ENCODE measurements at places on chromosomes 6 and 20.
A peak's percentile ranks its signal among the peaks of the same experiment; 100 is the strongest.

GRCh38 chr6:17347012-17347411 is 46.4 kb upstream of the CAP2 start:
- DNase-seq = no peak

GRCh38 chr20:24701027-24701426 is 231.6 kb downstream of the SYNDIG1 start:
- DNase-seq = no peak

GRCh38 chr6:2376429-2377355 is 131.3 kb upstream of the GMDS start:
- DNase-seq = peak; percentile 91

GRCh38 chr6:162951164-162951743 is 223.5 kb downstream of the PACRG start:
- DNase-seq = no peak

GRCh38 chr20:10927936-10928840 is 254.4 kb upstream of the JAG1 start:
- no peak for DNase-seq

DNA sequence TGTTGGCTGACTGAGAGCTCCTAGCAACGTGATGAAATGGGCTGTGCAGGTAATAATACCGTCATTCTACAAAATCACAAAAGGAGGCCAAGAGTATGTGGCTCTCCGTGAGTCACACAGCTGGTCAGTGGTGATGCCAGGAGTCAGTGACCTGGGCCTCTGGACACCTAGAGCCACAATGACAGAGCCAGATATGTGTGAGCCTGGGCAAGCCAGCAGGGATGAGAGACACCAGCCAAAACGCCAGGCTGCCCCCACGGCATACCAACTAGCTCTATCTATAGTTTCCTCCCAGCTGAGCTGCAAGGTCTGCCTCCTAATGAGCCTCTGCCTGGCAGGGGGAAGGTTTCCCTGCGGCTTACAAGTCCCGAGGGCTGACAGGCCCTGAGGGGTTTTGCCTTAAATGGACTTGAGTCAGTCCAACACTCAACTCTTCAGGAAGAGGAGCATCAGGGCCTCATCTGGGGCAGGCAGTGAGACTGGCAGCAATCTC is 70.0 kb downstream of the CPNE5 start:
- DNase-seq = no peak

- DNase-seq = no peak
Observed at GRCh38 chr6:89291256-89291819, 23.8 kb downstream of the GABRR2 start.

DNA sequence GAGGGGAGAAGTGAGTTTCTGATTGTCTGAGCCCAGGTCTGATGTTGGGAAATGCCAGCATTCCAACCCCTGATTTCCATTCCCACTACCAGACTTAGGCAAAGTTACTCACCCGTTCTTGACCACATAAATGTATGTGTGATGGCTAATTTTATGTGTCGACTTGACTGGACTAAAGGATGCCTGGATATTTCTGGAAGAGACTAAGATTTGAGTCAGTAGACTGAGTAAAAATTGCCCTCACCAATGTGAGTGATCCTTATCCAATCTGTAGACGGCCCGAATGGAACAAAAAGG is 95.8 kb upstream of the TAB2 start:
- peak; percentile 58 for DNase-seq

- DNase-seq = no peak
Observed at GRCh38 chr6:116307001-116307400, 27.3 kb upstream of the TSPYL1 start.

GRCh38 chr20:39129523-39129922 is 167.4 kb downstream of the DHX35 start:
- no peak for DNase-seq

DNA sequence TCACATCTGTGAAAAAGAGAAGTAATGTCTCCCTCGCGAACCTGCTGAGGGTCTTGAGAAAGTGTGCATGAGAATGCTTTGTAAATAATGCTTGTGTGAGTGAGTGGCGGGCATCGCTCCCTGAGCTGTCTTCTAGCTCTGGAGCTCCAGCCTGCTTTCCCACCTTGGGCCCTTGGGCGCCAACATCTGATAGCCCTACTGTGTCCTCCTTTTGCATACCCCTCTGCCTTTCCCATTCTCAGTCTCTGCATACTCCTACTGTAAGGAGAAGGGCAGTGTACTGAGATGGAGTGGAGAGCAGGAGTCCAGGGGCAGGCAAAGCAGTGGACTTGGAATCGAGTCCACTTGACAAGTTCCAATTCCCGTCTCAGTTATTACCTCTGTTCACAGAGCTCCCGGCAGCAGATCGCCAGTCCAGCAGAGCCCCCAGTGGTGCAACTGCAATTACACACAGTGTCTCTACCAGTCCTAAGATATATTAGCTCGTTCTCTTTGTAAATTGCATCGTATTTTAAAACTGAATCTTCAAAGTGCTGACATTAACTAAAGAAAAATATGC is 847 bp upstream of the NCR2 start:
- DNase-seq = no peak

DNA sequence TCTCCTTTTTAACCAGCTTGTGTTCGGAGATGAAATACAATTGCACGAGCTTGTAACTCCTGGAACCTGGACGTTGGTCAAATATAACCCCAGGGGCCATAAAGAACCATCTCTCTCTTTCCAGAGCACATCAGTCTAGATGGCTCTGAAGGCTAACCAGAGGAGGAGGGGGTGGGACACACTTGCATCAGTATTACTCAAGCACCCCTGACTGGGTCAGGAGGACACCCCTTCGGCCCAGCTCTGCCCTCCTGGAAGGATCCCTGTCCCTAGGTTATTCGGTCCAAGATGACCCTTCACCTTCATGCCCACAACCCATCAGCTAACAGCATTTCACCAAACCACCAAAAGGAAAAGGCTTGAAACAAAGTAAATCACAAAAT is 67.1 kb downstream of the FYN start:
- DNase-seq = no peak

DNA sequence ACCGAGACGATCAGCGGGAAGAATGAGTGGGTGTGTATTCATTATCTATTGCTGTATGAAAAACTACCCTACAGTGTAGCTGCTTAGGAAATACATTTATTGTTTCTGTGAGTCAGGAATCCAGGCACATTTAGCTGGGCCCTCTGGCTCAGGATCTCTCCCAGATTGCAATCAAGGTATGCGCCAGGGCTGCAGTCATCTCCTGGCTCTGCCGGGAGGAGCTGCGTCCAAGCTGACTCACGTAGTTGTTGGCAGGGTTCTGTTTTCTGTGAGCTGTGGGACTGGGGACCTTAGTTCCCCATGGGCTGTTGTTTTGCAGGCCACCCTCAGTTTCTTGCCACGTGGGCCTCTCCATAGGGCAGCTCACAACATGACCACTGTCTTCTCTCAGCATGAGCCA is 68.2 kb upstream of the FUCA2 start:
- peak; percentile 83 for DNase-seq

DNA sequence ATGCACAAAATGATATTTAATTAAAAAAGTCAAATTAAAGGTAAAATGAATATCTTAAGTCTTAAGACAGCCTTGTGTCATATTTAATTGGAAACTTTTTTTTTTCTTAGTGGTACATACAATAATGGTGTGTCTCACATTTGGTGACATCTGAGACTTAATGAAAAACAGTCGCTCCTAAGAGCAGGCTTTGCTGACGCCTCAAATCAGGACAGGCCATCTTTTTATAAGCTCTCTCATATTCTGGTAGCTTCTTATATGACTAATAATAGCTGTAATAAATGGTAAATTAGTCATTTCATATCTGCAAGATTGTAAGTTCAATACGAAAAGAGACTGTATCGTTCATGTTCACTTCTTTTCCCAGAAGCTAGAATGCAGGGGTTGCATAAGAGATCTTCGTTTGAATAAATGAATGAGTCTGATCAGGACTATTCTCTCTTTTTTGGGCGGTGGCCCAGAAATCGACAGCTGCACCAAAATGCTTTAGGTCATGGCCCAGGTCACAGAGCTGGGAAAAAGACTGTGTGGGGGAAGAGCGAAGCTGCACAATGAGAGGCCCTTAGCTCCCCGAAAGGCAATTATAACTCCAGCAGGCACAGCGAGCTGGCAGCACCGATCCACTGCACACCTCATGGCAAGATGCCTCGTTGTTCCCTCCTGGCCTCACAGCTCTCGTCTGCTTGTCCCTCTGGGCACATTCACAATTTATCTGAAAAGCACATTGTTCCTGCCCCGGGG is 69.4 kb downstream of the NRN1 start:
- no peak for DNase-seq

GRCh38 chr20:31987744-31988143 is 19.8 kb downstream of the XKR7 start:
- DNase-seq = no peak

DNA sequence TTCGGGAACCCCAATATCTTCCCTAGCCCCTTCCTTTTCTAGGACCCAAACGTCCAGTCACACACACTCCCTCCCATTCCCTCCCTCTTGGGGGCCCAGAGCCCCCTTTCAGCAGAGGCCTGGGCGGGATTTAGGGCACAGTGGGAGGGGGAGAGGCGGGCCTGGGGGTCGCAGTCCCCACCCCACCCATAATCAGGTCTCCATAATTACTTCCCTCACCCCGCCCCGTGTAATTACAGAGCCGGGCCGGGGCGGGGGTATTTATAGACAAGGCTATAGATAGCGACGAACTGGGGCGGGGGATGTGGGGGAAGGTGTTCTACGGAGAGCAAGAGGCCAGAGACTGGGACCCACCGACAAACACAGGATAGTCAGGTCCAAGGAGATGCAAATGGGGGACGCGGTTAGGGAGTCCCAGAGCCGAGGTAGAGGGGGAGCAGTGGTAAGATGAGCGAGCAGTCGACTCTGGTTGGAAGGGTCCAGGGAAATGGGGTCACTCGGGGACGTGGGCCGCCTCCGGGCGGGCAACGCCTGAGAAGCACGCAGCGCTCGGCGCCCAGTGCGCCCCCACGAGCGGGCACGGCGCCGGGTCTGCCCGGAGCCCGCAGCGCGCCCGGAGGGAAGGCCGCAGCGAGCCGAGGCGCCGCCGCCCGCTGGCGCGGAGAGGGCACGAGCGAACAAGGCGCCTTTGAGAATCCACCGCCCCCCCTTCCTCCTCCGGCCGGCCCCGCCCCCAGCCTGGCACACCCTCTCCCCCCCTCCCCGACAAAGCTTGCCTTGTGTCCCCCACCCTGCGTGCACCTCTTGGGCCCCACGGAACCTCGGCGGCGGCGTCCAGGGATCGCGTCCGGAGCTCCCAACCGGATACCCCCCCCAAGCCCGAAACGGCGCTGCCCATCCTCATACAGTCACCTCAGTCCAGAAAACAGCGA is 670 bp upstream of the COL11A2 start:
- DNase-seq = no peak

DNA sequence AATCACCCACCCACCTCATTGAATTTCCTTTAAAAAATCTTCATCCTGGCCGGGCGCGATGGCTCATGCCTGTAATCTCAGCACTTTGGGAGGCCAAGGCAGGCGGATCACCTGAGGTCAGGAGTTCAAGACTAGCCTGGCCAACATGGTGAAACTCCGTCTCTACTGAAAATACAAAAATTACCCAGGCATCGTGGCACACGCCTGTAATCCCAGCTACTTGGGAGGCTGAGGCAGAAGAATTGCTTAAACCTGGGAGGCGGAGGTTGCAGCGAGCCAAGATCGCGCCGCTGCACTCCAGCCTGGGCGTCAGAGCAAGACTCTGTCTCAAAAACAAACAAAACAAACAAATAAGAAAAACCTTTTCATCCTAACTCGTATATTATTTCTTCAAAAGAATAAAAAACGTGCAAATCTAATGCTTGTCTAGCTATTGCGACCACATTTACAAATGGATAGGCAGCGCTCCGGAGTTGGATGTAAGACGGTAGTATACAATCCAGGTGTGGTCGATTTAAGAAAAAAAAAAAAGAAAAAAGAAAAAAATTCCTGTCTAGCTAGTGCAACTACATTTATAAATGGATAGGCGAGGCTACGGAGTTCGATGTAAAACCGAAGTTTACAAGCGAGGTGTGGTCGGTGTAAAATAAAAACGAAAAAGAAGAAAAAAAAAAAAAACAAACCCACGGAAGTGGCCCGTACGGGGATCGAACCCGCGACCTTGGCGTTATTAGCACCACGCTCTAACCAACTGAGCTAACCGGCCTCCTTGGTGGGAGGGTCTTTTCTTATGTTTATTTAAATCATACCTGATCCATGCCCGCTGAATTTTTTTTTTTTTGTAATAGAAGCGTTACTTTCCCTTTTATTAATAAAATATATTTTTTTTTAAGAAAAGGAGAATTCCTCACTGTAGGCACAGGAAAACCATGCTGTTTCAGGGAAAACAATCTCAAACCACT is 70.7 kb upstream of the PRSS16 start:
- DNase-seq = no peak

GRCh38 chr20:55252521-55252920 is 752.8 kb downstream of the CBLN4 start:
- no peak for DNase-seq

DNA sequence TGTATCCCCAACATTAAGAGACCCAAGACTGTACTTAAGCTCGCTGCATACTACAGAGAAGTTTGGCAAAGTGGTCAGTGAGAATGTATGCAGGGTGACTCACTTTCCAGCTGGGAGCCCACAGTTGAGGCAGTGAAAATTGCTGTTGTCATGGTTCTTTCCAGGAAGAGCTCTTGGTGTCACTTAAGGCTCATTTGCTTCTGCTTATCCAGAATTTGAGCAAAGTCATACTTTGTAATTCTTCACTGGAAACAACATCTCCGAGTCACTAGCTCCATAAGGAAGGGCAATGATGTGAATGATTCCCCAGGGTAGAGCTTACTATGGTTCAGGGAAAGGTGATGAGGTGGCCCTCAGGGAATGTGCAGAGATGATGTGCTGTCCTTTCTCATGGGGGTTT is 65.4 kb upstream of the FBXL4 start:
- peak; percentile 45 for DNase-seq

GRCh38 chr20:50536333-50536732 is 26.1 kb downstream of the PTPN1 start:
- DNase-seq = no peak

DNA sequence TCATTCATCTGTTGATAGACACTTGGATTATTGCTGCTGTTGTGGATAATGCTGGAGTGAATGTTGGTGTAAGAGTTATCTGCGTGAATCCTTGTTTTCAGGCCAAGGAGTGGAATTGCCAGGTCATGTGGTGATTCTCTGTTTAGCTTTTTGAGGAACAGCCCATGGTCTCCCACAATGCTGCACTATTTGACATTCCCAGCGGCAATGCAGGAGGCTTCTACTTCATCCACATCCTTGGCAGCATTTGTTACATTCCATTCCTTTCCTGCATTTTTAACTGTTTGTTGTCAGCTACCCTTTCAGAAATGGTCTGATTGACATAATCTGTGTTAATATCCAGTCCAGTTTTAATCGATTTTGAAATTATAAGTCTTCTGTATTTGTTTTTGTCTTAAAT is 51.7 kb upstream of the CLDN20 start:
- DNase-seq = no peak

- DNase-seq = no peak
Observed at GRCh38 chr6:119677384-119677783, 327.8 kb upstream of the MAN1A1 start.
